ENCODE measurements at places on chromosomes 13 and 19. TPM values are rescaled to one million over a fixed set of nuclear protein-coding genes. Genes with fewer than 3 reads are reported as not detected.

Gene IGFL2
- not detected for total RNA-seq

Gene PROZ
- total RNA-seq = not detected

Gene DACT3
- total RNA-seq = 2.4 TPM

Gene NCAN
- total RNA-seq = 0.44 TPM

DNA sequence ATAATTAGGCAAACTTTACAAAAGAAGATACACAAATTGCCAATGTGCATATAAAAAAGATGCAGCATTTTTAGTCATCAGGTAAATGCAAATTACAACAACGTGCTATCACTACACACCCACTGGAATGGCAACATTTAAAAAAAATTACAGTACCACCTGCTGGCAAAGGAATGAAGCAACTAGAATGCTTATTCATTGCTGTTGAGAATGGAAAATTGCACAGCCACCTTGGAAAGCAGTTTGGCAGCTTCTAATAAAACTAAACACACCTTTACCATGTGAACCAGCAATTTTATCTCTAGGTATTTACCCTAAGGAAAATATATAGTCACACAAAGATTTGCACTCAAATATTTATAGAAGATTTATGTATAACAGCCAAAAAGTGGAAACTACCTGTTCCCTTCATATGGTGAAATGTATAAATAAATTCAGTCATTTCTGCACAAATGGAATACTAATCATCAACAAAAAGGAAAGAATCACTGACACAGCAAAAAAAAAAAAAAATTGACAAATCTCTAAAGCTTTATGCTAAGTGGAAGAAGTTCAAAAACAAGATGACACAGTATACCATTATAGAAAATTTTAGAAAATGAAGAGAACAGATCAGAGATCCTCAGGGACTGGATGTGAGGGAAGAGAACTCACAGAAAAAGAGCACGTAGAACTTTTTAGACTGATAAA lies 30.3 kb downstream of the OXGR1 start:
- H3K36me3 ChIP-seq = no peaks in the 10 kb centered on the region
- no peaks in the 10 kb centered on the region for H3K4me1 ChIP-seq
- H3K27me3 ChIP-seq = no peaks in the 10 kb centered on the region
- H3K27ac ChIP-seq = no peak overlapping the region

- DNase-seq = no peak
- H3K4me3 ChIP-seq = no peak overlapping the region
- no peak overlapping the region for H3K27ac ChIP-seq
- peaks cover 3% of the 10 kb centered on the region for H3K4me1 ChIP-seq
- no peaks in the 10 kb centered on the region for H3K36me3 ChIP-seq
Observed at GRCh38 chr13:50894504-50894903, 15.1 kb upstream of the RNASEH2B start.

DNA sequence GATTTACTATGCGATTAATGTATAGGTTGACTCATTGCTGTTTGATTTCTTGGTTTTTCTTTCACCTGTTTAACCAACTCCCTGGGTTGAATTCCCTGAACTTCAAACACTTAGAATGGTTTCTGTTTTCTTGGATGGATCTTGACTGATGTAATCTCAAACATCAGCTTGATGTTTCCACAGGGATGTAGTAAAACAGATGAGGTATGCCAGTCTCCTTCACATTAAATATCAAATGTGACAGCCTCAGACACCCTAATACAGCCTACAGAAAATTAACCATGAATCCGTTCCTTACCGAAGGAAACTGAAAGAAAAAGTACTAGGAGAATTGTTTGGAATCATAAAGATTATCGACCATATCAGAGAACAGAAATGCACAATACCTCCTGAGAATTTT lies 631.2 kb downstream of the GPC5 start:
- H3K27me3 ChIP-seq = no peaks in the 10 kb centered on the region
- H3K36me3 ChIP-seq = no peaks in the 10 kb centered on the region
- no peak overlapping the region for H3K4me3 ChIP-seq
- DNase-seq = no peak
- no peaks in the 10 kb centered on the region for H3K4me1 ChIP-seq

- H3K27ac ChIP-seq = no peak overlapping the region
- DNase-seq = no peak
- no peaks in the 10 kb centered on the region for H3K27me3 ChIP-seq
- H3K4me1 ChIP-seq = no peaks in the 10 kb centered on the region
Observed at GRCh38 chr13:85828094-85828684, 29.0 kb upstream of the SLITRK6 start.

DNA sequence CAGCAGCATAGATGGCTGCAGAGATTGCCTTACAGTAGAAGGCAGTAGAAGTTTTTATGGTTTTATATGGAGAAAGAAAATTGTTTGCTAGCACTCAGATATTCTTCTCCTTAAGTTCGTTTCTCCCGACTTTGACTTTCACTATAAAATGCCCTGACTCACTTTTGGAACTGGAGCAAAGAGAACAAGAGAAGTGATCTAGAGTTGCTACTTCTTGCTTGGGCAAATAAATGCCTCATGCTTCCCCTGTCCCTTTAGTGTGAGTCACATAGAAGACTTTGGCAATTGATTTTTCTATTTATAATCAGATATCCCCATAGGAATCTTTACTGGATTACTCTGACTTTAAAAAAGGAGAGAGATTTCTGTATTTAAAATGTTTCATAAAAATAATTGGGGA lies 46.9 kb downstream of the ITGBL1 start:
- H3K27ac ChIP-seq = no peak overlapping the region
- H3K4me1 ChIP-seq = no peaks in the 10 kb centered on the region
- H3K27me3 ChIP-seq = no peaks in the 10 kb centered on the region
- DNase-seq = no peak
- no peak overlapping the region for H3K4me3 ChIP-seq
- no peaks in the 10 kb centered on the region for H3K36me3 ChIP-seq

- no peaks in the 10 kb centered on the region for H3K36me3 ChIP-seq
- DNase-seq = no peak
- H3K27ac ChIP-seq = no peak overlapping the region
- H3K4me1 ChIP-seq = no peaks in the 10 kb centered on the region
- no peaks in the 10 kb centered on the region for H3K27me3 ChIP-seq
Observed at GRCh38 chr19:39112338-39112890, 13.2 kb upstream of the PAK4 start.

GRCh38 chr13:106619688-106620555 lies 52.0 kb upstream of the ARGLU1 start:
- no peaks in the 10 kb centered on the region for H3K4me1 ChIP-seq
- no peaks in the 10 kb centered on the region for H3K27me3 ChIP-seq
- no peak overlapping the region for H3K27ac ChIP-seq
- H3K4me3 ChIP-seq = no peak overlapping the region
- peak; percentile 52 for DNase-seq

- DNase-seq = no peak
- H3K36me3 ChIP-seq = peaks cover 13% of the 10 kb centered on the region
- H3K4me3 ChIP-seq = no peak overlapping the region
- H3K27ac ChIP-seq = no peak overlapping the region
- H3K4me1 ChIP-seq = peaks cover 20% of the 10 kb centered on the region
- H3K27me3 ChIP-seq = no peaks in the 10 kb centered on the region
Observed at GRCh38 chr13:97352815-97353214, 81.2 kb upstream of the RAP2A start.

DNA sequence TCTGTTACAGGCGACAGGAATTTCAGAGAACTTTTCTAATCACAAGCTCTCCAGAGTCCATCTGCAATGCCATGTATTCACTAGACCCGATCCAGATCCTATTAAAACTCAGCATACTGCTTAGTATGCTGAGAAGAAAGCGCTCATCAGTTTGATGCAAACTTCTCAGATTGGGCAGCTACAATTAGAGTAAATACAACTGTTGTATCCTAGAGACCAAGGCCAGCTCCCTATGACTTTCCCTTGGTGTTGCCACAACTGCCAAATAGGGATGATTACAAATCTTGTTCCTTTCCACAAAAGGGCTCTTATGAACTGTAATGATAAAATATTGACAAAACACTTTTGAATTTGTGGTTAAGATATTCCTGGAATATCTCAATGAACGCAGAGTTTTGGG lies 191.2 kb downstream of the SPRY2 start:
- H3K4me1 ChIP-seq = peaks cover 7% of the 10 kb centered on the region
- DNase-seq = no peak

- no peak for DNase-seq
- no peaks in the 10 kb centered on the region for H3K4me1 ChIP-seq
- H3K36me3 ChIP-seq = peaks cover 26% of the 10 kb centered on the region
- H3K27me3 ChIP-seq = no peaks in the 10 kb centered on the region
- H3K4me3 ChIP-seq = no peak overlapping the region
Observed at GRCh38 chr13:45015300-45015699, 26.0 kb downstream of the GPALPP1 start.

GRCh38 chr19:56476651-56477428 lies at the start of gene ZNF667:
ZNF667 (minus strand) TSS chr19:56477345; CDS start chr19:56462370, 14,975 bp downstream.
- H3K36me3 ChIP-seq = no peaks in the 10 kb centered on the region
- peak within 1 kb of the TSS; percentile 89 for H3K4me3 ChIP-seq
- peaks cover 19% of the 10 kb centered on the region for H3K4me1 ChIP-seq
- no peaks in the 10 kb centered on the region for H3K27me3 ChIP-seq

- H3K36me3 ChIP-seq = no peaks in the 10 kb centered on the region
- H3K27me3 ChIP-seq = no peaks in the 10 kb centered on the region
- no peaks in the 10 kb centered on the region for H3K4me1 ChIP-seq
- H3K4me3 ChIP-seq = no peak overlapping the region
- no peak overlapping the region for H3K27ac ChIP-seq
- DNase-seq = no peak
Observed at GRCh38 chr13:67437244-67437643, 207.1 kb upstream of the PCDH9 start.

- H3K4me1 ChIP-seq = no peaks in the 10 kb centered on the region
- H3K27me3 ChIP-seq = no peaks in the 10 kb centered on the region
- H3K4me3 ChIP-seq = no peak overlapping the region
- H3K27ac ChIP-seq = no peak overlapping the region
Observed at GRCh38 chr13:106373304-106373988, 162.0 kb downstream of the EFNB2 start.

GRCh38 chr19:5297272-5297669 lies 43.3 kb downstream of the PTPRS start:
- H3K4me1 ChIP-seq = peaks cover 3% of the 10 kb centered on the region
- no peak for DNase-seq
- no peak overlapping the region for H3K27ac ChIP-seq
- no peaks in the 10 kb centered on the region for H3K27me3 ChIP-seq
- H3K4me3 ChIP-seq = no peak overlapping the region
- no peaks in the 10 kb centered on the region for H3K36me3 ChIP-seq

DNA sequence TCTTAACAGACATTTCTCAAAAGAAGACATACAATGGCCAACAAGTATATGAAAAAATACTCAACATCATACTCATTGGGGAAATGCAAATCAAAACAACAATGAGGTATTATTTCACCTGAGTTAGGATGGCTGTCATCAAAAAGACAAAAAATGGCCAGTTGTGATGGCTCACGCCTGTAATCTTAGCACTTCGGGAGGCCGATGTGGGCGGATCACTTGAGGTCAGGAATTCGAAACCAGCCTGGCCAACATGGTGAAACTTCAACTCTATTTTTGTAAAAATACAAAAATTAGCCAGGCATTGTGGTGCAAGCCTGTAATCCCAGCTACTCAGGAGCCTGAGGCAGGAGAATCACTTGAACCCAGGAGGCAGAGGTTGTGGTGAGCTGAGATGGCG lies 22.0 kb downstream of the CEACAM16 start:
- DNase-seq = no peak
- no peaks in the 10 kb centered on the region for H3K36me3 ChIP-seq
- peak overlapping the region; percentile 50 for H3K27ac ChIP-seq
- H3K4me3 ChIP-seq = no peak overlapping the region
- no peaks in the 10 kb centered on the region for H3K27me3 ChIP-seq

DNA sequence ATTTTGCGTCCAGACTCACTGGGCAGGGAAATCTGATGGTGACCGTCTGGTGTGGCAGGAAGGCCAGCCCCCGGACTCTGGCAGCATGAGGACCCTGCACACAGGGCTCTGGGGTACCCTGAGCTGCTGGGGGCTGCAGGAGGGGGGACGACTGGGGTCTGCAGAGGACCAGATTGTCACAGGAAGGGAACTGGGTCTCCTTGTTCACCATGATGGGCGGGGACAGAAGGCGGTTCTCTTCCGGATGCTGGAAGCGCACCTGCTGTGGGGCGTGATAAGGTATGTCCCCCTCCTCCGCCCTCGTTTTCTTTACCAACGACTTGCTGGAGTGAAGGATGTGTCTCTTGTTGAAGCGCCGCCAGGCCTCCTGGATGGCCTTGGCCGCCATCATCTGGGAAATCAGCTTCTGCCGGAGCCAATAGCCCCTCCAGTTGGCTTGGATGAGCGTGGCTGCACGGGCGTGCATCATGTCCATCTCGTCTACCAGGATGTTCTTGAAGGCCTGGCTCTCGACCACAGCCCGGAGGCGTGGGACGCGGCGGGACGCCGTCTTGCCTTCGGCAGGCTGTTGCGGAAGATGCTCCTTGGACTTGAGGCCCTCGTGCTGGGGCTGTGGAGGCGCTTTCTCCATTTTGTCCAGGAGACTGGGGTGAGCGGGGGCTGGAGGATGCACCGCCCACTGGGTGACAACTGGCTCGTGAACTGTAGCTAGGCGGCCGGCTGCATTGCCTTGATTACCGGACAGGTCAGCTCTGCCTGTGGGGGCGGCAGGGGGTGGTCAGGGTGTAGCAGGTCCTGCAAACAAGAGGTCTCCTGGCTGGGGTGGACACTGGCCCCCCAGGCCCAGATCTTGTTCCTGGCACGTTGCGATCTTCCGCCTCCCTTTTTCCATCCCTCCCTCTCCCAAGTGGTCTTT lies 7.2 kb downstream of the IQCN start:
- H3K4me1 ChIP-seq = no peaks in the 10 kb centered on the region
- H3K4me3 ChIP-seq = no peak overlapping the region
- no peaks in the 10 kb centered on the region for H3K27me3 ChIP-seq
- peaks cover 37% of the 10 kb centered on the region for H3K36me3 ChIP-seq
- H3K27ac ChIP-seq = no peak overlapping the region
- DNase-seq = no peak

Data from thyroid gland (tissue), 4 donors.